ENCODE measurements at places on chromosomes 11 and 22.

DNA sequence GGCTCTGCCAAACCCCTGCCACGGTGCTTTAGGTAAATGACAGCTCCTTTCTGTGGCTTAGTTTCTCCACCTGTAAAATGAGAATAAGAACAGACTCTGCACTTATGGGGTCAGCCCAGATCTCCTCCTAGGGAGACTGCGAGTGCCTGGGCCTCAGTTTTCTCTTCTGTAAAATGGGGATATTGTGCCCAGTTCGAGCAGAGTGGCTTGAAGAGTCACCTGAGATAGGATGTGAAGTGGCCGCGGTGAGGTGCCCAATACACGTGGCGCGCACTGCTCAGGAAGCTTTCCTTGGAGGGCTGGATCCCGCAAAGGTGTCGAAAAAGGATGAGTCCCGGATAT is 473 bp upstream of the EMID1 start:
- DNase-seq, result no peak

DNA sequence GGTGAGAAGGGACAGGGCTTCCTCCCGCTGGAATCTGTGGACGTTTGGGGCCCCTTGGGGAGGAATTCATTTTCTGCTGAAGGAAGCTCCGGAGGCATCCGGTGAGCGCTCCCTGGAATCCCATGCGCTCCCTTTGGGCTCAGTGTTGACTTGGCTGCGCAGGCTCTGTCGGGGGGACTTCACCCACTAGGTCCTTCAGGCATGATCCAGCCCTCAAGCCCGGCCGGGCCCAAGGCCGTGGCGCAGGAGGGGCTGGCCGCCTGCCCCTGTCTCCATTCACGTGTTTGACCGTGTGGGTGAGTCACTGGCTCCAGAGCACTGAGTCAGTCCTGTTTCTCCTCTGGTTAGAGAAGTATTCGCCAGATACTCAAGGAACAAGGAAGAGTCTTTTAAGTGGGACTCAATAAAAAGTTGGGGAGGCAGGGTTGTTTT is 1.4 kb downstream of the CTTN start:
- DNase-seq, result peak; percentile 97

- no peak for DNase-seq
Measured at GRCh38 chr11:116540645-116541304, 232.0 kb downstream of the BUD13 start.

DNA sequence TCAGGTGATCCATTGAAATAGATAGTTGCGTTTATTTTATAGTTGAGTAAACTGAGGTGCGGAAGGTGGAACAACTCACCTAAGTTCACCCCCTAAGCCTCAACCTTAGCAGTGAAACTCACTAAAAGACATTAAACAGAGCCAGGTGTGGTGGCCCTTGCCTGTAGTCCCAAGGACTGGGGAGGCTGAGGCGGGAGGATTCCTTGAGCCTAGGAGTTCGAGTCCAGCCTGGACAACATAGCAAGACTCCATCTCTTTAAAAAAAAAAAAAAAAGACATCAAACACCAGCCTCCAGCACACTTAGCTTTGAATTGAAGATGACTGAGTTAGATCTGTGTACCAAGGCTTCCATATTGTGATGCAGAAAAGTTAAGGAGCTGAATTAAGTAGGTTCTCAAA is 845 bp upstream of the RAB36 start:
- no peak for DNase-seq

DNA sequence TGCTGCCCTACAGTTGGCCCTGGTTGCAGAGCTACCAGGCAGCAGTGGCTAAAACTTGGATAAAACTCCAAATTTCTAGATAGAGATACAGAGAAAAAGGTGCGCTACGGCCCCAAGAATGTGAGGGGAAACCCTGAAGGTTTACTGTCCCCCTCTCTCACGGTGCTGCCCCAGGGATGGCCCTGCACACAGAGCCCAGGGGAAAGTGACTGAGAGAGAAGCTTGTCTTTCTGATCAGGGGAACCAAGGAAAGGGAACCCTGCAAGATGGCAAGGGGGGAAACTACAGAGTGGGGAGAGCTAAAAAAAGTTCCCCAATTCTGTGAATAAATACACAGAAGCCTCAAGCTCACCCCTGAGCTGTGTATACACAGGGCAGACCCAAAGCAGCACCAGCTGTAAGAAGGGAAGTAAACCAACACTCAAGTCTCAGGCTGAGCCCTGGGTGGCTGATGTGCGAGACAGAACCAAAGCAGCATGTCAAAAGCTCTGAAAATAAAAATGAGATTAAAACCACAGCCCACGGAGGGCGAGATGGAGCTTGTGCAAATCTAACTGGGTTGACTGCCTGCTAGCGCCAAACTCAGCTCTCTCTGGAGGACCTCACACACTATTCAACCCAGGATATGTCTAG is 22.1 kb downstream of the GNB1L start:
- DNase-seq, result no peak

DNA sequence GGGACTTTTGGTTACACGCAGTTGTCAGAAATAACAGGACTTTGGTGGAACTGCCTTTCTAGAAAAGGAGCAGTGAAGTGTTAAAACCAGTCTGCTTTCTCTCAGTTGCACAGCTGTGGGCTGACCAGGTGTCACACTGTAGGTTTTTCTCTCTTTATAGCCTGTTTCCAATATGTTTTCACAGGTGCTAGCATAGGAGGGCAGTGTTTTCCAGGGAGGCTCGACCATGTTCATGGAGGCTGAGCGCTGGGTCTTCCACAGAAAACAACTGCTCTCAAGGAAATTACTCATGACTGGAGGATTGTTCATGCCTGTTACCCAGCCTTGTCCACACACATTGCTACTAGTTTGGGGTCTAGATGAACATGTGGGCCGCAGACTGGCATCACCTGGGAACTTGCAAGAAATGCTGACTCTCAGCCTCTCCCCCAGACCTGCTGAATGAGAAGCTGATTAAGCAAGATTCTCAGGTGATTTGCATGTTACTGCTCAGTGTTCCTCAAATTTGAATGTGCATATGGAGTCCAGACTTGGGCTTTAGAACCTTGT is 157.7 kb downstream of the MAML2 start:
- DNase-seq, result no peak

- DNase-seq, result no peak
Measured at GRCh38 chr22:20154602-20155187, 3.8 kb upstream of the CCDC188 start.

DNA sequence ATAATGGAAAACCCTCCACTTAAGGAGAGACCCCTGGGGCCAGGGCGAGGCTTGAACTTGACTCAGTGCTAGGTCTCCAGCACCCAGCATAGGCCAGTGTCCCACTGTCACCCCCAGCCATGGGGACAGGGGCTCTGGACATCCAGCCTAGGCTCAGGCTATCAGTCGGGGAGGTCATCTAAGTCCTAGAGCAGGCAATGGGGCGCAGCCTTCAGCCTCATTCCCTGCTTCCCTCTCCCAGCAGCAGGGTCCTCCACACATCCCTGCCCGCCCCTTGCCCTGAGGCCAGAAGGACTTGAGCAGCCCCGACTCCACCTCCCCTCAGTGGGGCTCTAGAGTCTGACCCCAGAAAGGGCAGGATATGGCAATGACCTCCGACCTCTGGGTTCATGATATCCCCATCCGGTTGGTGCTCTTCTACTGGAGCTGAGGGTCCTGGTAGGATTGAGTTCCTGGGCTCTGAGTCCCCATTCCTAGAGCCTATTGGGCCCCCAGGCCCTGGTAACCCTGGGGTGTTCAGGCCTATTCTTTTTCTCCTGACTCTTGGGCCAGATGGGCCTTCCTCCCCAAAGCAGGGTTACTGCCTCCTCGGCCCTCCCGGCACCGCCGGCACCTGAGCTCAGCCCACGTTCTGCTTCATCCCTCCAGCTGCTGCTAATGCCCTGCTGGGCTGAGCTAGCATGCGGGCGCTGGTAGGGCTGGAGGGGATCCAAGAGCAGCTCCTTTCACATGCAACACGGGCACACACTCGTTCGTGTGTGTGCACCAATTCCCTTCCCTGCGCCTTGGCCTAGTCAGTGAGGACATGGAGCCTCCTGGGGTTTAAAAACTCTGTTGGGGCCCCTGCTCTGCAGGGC is 4.4 kb downstream of the CST6 start:
- DNase-seq, result no peak

DNA sequence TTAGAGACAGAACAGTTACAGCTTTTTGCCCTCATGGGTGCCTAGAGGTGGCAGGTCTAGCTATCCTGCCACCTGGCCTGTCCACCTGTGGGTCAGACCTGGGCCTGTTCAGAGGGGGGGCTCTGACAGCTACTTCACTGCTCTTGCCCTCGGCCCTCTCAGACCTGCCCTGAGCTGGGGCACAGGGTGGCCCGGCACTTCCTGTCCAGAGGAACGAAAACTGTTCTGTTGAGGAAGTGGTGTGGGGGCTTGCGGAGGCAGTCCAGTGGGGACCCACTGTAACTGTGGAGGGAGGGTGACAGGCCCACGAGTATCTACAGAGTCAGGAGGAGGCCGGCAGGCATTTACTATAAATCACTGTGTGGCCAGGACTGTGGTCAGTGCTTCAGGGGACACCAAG is 16.2 kb downstream of the TESMIN start:
- no peak for DNase-seq

DNA sequence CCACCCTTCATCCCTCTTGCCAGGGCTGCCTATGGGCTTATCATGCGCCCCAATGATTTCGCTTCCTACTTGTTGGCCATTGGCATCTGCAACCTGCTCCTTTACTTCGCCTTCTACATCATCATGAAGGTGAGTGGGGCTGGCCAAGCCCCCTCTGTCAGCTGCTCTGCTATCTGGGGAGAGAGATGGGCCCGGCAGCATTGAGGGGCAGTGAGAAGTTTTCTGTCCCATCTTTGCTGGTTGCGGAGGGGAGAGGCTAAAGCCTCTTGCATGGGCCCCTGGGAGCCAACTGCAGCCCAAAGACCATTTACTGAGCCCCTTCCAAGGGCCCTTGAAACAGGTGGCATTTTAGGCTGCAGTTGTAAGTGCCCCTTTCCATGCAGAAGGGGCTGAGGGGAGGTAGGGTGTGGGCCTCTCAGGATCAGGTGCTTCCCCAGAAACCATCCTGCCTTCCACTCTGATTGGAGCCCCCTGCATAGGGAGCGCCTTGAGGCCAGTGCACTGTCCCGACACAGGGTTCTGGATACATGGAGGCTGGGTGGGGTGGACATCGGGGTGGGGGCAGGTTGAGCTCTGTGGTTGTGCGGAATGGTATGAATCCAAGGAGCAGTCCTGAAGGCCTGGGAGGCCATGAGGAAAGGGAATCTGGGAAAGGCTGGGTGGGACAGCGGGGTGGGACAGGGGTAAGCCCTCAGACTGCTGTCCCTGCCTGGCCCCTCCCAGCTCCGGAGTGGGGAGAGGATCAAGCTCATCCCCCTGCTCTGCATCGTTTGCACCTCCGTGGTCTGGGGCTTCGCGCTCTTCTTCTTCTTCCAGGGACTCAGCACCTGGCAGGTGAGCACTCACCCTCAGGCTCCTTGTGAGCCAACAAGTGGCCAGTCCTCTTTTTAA is 5.8 kb upstream of the TAGLN start:
- no peak for DNase-seq

DNA sequence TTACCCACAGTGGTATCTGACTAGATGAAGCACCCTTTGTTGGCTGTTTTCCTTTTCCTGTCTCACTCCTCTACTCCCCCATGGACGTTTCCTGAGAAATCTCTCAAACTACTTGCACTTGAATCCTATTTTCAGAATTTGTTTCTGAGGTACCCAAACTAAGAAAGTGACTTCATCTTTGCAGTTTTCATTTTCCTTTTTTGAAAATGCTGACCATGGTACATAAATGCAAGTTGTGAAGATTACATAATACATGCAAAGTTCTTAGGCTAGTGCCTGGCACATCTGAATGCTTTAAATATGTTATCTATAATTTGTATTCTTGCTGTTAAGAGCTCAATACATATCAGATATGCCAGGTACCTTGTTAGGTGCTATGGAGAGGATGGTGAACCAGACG is 644.7 kb upstream of the TENM4 start:
- DNase-seq, result no peak

GRCh38 chr22:39989633-39990032 is 5.1 kb upstream of the FAM83F start:
- DNase-seq, result no peak

DNA sequence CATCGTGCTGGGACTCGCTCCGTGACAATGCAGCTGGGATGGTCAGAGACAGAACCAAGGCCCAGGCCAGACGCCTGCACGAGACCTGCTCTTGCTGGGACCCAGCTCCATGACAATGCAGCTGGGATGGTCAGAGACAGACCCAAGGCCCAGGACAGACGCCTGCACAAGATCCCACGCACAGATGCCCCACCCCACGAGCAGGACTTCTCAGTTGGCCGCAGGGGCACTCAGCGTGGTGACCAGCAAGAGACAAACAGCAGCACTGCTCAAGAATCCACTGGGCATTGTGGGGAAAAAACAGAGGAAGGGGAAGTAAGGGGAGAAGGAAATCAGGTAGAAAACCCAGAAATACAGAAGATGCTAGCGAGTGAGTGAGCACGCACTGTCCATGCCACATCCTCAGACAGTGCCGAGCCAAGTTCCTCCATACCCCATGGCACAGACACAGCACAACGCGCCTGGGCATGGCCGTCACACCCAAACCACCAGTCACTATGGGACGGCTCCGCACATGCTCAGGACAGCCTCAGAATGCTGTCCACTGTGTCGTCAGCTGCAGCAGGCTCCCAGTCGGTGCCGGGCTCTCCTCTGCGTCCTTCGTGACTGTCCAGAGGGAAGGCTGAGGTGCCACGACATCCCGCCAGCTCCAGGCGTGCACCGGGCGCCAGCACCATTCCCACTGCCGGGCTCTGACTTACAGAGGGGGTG is 44.5 kb downstream of the BRD1 start:
- no peak for DNase-seq

GRCh38 chr11:94272738-94273313 is 31.6 kb upstream of the IZUMO1R start:
- DNase-seq, result no peak

DNA sequence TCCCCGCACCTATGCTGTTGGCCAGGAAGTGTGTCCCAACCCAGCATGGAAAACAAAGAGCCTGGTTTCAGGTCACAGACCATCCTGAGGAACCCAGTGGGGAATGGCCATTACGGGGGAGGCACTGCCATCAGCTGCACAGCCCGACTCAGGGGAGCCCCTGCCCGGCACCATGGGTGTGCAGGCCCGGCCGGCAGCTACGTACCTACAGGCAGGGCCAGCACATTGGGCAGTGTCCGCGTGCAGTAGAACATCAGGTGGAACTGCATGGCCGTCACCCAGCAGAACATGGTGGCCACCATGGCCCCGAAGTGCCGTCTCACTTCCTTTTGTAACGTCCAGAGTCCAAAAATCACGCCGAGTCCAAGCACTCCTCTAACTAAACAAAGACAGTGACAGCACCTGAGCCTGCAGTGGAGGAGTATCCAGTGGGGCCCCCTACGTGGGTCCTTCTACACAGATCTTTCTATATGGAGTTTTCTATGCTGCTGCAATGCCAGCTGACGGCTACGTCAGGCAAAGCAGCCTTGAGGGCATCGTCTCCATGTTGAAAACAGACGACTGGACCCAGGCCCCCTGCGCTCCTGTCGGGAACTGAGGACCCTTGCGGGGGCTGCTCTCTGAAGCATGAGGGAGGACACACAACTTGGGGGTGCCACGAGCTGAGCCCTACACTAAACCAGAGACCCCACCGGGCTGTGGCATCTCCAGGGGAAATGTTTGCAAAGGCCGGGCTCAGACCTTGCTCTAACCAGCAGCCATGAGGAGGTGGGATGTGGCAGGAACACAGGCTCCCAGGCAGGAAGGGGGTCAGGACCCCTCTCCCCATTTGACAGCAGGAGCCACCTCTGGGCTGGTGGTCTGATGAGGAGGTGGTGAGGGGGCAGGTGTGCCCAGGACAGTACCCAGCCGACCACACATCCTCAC is 7.7 kb downstream of the ALG12 start:
- DNase-seq, result no peak

GRCh38 chr11:643849-644738 is 7.0 kb downstream of the DRD4 start:
- DNase-seq, result no peak

GRCh38 chr11:36360318-36360717 is 64.2 kb downstream of the PRR5L start:
- no peak for DNase-seq
